C1 segment of cervical spinal cord (tissue), 14 donors: ENCODE measurements at places on chromosomes 7 and 10.

- DNase-seq, result no peak
These were observed 2.7 kb upstream of the STAMBPL1 start for GRCh38 chr10:88877298-88877697.

DNA sequence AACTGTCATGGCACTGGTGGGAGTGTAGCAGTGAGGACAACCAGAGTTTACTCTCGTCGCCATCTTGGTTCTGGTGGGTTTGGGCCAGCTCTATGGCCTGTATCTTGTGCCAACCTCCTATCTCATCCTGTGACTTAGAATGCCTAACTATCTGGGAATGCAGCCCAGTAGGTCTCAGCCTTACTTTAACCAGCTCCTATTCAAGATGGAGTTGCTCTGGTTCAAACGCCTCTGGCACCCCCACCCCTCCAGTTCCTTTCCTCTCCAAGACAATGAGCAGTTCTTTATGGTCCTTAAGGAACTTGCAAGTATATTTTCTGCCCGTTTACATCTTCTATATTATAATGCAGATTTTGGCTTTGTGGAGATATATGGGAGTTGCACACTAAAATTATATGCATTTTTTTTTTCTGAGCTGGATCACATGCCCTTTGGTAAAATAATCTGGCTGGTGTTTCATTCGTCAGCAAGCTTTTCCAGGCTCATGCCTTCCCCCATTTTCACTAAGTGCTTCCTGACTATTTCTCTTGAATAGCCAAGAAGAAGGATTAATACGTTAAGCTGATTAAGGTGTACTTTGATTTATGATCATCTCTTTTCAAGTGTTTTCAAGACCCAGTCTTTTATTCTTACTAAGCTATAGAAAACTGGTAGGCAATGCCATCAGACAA, 11.2 kb upstream of the WIPF3 start:
- no peak for DNase-seq

GRCh38 chr10:97320480-97321031, 1.5 kb downstream of the FRAT1 start:
- DNase-seq, result no peak

DNA sequence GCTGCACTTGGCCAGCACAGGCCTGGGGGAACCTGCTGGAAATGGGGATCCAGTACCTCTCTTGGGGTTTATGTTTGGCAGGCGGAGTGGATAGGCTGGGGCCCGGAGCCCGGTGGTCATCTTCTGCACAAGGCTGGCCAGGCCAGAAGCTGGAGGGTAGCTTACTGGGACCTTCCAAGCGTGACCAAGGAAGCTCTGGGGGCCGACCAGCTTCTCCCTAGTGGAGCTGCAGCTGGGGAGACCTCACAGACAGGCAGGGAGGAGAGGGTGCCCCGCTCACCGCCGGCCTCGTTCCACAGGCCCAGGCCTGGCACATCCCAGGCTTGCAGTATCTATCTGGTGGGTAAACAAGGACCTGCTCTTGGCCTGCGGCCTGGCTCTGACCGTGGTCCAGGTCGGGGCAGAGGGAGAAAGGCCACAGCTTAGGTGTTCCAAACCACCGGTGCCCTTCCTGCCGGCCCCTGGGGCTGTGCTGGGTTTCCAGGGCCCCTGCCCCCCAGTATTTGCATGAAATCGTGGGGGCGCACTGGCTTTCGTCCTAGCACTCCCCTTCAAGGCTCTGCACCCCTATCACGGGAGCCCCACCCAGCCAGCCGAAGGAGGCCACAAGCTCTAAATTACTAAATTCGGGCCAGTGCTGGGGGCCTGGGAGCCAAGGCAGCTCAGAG, 1.5 kb upstream of the ELFN1 start:
- DNase-seq, result no peak

- DNase-seq, result no peak
These were observed 301.7 kb downstream of the TCERG1L start for GRCh38 chr10:131009791-131010190.

DNA sequence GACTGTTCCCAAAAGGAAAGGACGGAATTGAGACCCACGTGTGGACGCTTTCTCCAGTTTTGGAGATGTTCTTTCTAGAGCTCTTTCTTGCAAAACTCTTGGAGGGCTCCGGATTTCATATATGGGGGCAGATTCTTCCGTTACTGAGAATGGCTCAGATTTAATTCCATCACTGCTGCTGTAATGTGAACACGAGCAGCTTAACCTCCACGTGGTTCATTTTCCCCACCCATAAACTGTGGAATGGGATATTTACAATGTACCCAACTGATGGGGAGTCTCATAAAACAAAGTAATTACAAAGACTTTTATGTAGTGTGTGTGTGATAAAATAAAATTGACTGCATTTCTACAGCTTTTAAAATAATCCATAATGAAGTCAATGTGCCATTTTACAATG, 15.1 kb upstream of the MSRB2 start:
- no peak for DNase-seq

DNA sequence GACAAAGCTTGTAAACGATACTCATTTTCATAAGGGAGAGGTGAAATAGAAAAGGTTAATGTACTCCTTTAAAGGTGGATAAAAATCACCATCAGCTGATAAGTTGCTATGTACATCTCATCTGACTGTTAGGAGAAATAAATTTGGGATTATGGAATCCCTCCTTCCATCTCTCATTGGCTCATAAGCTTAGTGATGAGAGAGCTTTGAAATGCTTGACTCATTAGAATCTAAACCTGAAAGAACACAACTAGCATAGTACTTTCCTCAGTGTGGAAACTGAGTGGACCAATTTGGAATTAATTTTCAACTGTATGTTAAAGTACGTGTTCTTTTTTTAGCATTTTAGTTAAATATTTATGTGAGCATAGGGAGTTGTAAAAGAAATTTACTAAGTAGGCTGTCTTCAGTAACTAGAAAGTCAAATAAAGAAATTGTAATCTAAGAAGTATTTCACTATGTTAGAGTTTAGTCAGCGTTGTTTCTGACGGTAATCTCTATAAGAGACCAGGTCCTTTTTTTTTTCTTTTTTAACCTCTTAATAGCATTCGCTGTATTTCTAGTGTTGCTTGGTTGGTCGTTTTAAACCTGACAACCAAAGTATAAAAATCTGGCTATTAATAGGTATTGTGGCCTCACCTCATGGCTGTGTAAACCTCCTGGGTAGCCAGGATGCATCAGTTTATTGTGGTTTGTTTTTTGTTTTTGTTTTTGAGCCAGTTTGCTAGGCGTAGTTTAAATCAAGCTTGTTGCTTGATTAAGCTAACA, 34.4 kb downstream of the FHIP2A start:
- no peak for DNase-seq

- DNase-seq, result no peak
These were observed 5.9 kb upstream of the ITGA8 start for GRCh38 chr10:15725603-15726002.

GRCh38 chr10:122462533-122463465, 1.4 kb downstream of the HTRA1 start:
- DNase-seq, result no peak

DNA sequence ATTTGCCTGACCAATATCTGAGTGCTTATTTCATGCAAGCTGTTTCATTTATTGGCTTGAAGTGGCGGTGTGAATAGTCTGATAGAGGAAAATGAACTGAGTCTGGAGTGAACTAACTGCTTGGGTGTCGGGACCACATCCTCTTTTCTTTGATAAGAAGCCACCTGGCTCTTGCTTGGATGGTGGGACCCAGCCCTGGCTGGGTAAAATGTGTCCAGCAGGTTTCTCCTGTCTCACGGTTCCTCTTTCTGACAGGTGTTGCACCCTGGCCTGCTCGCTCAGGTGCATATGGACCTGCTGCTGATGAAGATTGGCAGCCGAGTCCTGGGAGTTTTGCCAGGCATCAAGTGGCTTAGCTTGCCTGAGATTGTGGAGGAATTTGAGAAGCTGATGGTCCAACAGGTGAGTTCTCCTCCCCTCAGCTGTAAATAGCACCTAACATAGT, 1.6 kb downstream of the ADCK2 start:
- no peak for DNase-seq

DNA sequence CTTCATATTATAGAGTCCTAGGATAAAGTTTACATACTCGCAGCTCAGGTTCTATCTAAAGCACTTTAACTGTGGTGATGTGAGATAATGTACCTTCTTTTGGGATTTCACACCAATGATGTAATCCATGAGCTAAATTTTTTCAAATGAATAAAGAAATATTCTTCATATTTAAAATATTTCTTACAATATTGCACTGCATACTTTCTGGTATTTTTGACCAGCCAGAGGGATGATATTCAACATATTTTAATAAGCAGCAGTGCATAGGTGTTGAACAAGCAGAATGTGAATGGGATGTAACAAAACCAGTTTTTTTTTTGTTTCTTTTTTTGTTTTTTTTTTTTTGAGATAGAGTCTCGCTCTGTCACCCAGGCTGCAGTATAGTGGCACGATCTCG, 73.2 kb upstream of the TRIM24 start:
- DNase-seq, result no peak

- DNase-seq, result no peak
These were observed 24.4 kb upstream of the CHST15 start for GRCh38 chr10:124117833-124118232.

- DNase-seq, result no peak
These were observed 185.2 kb downstream of the PRPF18 start for GRCh38 chr10:13771992-13772391.

GRCh38 chr10:25966844-25967243, 32.8 kb downstream of the MYO3A start:
- DNase-seq, result no peak

GRCh38 chr10:62492012-62492869, 118.1 kb downstream of the ZNF365 start:
- DNase-seq, result no peak

DNA sequence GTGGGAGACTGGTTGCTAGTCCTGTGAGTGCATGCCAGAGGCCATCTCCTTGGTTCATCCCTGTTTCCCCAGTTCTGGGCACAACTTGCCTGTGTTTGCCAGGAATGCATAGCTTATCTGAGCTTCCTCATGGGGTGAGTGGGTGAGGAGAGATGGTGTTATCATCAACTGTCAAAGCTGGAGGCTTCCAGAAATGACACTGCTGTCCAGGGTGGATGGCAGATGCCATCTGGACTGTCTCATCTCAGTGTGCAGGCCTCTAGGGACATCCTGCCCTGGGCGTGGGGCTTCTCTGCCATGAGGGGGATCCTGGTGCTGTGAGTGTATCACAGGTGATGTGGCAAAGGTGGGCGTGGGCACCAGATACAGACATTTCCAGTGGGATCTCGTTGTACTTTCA, 328.6 kb downstream of the DPP6 start:
- DNase-seq, result no peak

- no peak for DNase-seq
These were observed 156.0 kb downstream of the SEMA3D start for GRCh38 chr7:85030893-85031292.

- DNase-seq, result no peak
These were observed 282.5 kb downstream of the GALNT17 start for GRCh38 chr7:71414490-71414889.
